ENCODE measurements at places on chromosomes 4 and X. TPM values are rescaled to one million over a fixed set of nuclear protein-coding genes. Genes with fewer than 3 reads are reported as not detected.

DNA sequence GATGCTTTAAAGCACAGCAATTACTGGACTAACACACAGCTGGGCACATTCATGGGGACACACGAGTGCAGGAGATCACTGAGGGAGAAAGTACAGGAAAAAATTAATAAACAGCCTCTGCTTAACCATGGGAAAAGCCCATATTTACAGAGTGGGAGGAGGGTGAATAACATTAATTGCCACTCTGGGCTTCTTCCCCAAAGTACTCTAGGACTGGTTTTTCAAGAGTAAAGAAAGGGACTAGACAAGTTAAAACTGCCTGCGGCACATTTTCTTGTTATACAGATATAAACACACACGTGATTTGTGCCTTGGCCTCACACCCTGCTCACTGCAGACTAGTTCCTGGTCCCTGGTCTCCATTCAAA is 179.7 kb upstream of the TET2 start:
- DNase-seq: no peak

DNA sequence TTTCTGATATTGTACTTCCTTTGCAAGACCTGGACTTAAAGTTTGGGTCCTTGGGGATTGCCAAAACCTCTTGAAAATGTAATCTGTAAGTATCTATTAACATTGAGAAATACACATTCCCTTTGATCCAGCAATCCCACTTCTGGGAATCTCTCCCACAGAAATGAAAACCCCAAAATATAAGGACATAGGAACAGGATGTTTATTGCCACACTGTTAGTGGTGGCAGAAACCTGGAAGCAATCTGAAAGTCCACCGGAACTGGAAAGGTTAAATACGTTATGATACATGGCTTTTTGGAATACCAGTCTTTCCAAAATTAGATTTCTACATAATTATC is 71.2 kb upstream of the STX18 start:
- DNase-seq: no peak

DNA sequence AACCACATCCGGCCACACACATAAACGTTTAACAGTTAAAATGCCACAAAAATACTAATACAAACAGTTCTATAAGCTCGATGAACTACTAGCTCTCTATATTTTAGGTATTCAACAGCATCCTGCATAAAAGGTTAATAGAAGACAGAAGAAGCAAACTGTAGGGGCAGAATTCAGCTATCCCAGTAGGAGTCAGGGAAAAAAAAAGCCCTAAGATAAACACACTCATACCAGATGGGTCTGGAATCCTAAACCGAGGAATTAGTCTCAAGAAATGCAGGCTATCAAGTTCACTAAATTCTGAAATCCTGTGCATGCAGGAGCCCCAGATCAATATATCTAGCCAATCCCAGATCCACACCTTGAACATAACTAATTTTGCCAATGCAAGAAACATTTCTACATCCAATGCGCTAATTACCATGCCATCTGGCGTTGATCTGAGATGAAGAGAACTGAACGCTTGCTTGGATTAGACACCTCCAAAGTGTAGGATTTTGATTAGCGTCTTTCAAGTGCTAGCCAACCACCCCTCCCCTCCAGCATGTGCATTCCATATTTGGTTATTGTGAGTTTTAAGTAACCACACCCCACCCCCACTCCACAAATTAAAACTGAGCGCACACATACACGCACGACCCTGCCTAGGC is 512.2 kb upstream of the INTU start:
- DNase-seq: no peak

GRCh38 chrX:148466292-148466691 is 34.1 kb upstream of the AFF2 start:
- no peak for DNase-seq

GRCh38 chr4:58602731-58603359 is 1492.7 kb upstream of the IGFBP7 start:
- no peak for DNase-seq

GRCh38 chr4:143195581-143195980 is 10.9 kb downstream of the USP38 start:
- no peak for DNase-seq

- DNase-seq: no peak
Observed at GRCh38 chr4:71110499-71110898, 117.0 kb downstream of the DCK start.

CCDC120 gene
- total RNA-seq: 3.6 TPM

All from OCI-LY7 (cell line).